Right ventricle myocardium inferior (tissue), 1 donor: ENCODE measurements at places on chromosomes 13 and 19. TPM values are rescaled to one million over a fixed set of nuclear protein-coding genes. Genes with fewer than 3 reads are reported as not detected.

GRCh38 chr13:46896341-46897137 lies at the start of gene HTR2A:
Gene HTR2A, minus strand, starts transcription at chr13:46897053. Its CDS starts 1,147 bp downstream, at chr13:46895906.
- DNase-seq: no peak

CBARP gene
- 1.2 TPM for total RNA-seq

DNA sequence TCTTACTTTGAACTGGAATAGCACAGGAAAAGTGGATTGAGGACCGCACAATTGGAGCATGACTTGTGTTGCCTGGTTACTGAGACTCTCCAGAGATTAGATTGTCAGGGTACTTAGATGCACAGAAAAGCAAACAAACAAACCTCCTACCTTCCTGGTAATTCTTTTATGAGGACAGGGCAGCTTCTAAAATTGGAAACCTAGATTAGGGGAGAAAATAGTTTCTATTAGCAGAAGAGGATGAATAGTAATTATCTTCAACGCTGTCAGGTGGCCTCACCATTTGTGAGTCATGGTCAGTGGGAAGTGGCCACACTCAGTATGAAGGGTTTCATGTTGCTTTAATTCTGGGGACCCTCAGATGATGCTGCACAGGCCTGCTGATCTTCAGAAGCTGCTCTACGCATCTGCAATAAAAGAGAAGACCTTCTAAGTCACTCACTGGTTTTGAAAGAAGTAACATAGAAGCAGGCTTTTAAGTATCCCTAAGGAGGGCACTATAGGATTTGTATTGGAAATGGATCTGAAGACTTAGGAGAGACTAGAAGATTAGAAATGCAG lies 106.8 kb downstream of the LACC1 start:
- DNase-seq: no peak

- DNase-seq: no peak
These were observed 25.0 kb upstream of the FXYD3 start for GRCh38 chr19:35090506-35091214.

CHST8 gene
- total RNA-seq: 0.27 TPM

DNA sequence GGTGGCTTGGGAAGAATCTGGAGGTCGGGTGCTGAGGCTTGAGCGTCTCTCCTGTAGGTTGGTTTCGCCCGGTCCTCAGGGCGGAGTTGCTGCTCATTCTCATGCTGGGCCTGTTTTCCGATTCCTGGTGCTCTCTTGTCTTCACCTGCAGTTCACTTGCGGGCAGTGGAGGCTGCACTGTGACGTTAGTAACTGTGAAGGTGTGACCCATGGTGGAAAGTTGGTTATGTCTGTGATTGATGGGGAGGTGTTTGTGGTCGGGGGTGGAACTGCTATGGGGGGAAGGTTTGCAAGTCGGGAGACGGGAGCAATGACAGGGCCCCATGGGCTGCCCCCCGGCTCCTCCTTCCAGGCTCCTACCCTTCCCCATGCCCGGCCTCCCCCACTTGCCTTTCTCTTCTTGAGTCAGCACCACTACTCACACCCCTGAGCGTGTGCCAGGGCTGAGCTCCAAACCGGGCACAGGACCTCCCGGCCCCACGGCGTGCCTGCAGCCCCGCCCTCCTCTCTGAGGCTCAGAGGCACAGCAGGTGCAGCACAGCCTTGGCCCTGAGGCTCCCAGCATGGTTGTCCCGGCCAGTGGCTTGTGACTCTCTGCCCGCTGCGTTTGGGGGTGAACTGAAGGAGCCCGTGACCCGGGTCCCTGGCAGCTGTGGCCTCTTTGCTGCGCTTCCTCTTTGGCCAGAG lies 79.1 kb downstream of the ATP11A start:
- peak; percentile 85 for DNase-seq

GRCh38 chr13:38868870-38869269 lies 121.8 kb downstream of the STOML3 start:
- no peak for DNase-seq

GRCh38 chr19:4597975-4598671 lies 38.6 kb upstream of the SEMA6B start:
- no peak for DNase-seq

GRCh38 chr13:30792285-30793000 lies 57.1 kb downstream of the ALOX5AP start:
- DNase-seq: peak; percentile 89

DNA sequence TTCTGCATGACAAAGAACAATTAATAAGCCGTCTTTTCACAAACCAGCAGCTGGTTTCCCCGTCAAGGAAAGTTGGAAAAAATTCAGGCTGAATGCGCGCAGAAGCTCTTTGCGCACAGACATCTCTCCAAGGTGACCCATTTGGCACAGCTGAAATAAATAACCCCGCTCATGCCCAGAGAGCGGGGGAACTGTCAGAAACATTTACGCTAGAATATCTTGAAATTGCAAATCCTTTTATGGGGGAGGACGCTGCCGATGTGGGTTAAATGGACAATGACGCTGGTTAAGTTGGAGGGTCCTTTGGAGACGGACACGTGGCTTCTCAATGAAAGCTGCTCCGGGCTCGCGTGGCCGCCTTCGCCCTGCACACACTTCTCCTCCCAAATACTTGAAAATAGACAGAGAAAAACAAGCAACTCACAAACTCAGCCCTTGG lies 30.6 kb downstream of the GSX1 start:
- no peak for DNase-seq

DNA sequence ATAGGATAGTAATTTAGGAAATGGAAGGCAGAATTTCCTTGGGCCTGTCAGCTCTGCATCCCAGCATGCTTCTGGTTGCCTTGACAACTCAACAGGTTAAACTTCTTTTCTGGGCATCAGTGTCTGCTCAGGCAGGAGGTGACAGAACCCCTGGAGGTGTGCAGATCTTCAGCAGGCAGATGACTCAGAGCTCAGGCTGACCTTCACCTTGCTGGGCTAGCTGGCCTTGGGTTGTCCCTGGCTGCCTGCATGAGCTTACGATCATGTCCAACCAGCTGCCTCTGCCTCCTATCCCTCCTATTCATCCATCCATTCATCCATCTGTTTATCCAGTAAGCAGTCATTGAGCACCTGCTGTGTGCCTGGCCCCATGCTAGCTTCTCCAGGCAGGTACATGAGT lies 81.2 kb upstream of the KCTD15 start:
- DNase-seq: no peak

DNA sequence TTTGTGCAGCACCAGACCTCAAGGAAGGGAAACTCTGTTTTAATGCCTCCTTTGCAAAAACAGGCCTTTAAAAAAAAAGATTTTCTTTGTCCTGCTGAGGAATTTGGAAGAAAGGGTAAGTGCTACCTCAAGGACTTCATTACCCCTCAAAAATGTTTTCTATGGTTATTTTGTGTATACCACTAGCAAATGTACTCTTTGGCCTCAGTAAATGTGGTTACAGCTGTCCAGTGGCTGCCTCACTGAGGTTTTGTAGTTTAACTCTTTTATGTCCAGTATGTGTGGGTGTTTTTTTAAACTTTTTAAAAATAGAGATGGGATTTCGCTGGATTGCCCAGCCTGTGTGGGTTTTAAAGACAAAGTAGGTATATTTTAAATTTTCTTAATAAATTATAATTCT lies 42.2 kb upstream of the TSC22D1 start:
- no peak for DNase-seq

- DNase-seq: peak; percentile 28
These were observed 5.3 kb upstream of the GSK3A start for GRCh38 chr19:42247640-42248199.

DNA sequence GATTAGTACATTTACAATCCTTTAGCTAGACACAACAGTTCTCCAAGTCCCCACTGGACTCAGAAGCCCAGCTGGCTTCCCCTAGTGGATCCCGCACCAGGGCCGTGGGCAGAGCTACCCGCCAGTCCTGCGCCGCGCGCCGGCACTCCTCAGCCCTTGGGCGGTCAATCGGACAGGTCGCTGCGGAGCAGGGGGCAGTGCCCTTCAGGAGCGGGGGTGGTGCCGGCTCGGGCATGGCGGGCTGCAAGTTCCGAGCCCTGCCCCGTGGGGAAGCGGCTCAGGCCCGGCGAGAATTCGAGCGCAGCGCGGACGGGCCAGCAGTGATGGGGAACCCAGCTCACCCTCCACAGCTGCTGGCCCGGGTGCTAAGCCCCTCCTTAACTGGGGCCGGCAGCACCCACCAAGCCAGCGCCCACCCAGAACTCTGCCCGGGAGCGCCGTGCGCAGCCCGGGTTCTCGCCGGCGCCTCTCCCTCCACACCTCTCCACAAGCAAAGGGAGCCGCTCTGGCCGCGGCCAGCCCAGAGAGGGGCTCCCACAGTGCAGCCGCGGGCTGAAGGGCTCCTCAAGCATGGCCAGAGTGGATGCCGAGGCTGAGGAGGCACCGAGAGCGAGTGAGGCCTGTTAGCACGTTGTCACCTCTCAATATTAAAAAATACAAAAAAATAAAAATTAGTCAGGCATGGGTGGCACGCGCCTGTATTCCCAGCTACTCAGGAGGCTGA lies 12.9 kb downstream of the EBPL start:
- DNase-seq: no peak
